Lower lobe of right lung (tissue), 2 donors: ENCODE measurements at places on chromosomes 7 and 10. TPM values are rescaled to one million over a fixed set of nuclear protein-coding genes. Genes with fewer than 3 reads are reported as not detected.

FAM25G gene
- total RNA-seq = not detected

DNA sequence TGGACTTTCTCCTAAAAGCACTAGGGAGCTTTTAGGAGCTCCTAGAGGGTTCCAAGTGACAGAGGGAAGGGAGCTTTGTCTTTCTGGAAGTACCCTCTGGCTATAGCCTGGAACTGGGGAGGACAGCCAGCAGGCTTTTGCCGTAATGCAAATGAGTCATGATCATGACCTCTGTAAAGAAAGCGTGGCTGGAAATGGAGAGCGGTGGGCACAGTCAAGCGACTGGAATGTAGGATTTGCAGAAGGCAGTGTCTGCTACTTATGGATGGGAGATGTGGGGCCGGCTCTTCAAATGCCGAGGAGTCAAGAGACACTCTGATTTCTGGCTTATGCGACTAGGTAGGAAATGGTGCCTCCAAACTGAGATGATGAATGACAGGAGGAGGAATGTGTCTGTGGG lies 34.6 kb upstream of the PLPP4 start:
- no peaks in the 10 kb centered on the region for H3K27me3 ChIP-seq
- H3K4me1 ChIP-seq = no peaks in the 10 kb centered on the region
- H3K27ac ChIP-seq = no peak overlapping the region

DNA sequence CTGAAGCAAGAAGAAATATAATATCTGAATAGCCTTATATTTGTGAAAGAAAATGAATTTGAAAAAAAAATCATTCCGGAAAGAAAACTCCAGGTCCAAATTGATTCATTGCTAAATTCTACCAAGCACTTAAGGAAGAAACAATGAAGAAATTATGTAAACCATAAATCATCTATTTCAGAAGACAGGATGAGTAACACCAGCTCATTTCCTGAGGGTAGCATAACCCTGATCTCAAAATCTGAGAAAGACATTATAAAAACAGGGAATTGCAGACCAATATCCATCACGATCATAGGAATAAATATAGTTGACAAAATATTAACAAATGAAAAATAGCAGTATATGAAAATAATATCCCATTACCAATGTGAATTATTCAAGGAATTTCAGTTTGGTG lies 70.1 kb upstream of the RAB18 start:
- H3K4me1 ChIP-seq = no peaks in the 10 kb centered on the region
- DNase-seq = no peak
- no peaks in the 10 kb centered on the region for H3K27me3 ChIP-seq
- no peaks in the 10 kb centered on the region for H3K36me3 ChIP-seq
- H3K4me3 ChIP-seq = no peak overlapping the region

GRCh38 chr10:72170263-72170662 lies 45.5 kb upstream of the ANAPC16 start:
- peak; percentile 88 for DNase-seq
- peak overlapping the region; percentile 48 for H3K27ac ChIP-seq
- H3K4me3 ChIP-seq = no peak overlapping the region

DNA sequence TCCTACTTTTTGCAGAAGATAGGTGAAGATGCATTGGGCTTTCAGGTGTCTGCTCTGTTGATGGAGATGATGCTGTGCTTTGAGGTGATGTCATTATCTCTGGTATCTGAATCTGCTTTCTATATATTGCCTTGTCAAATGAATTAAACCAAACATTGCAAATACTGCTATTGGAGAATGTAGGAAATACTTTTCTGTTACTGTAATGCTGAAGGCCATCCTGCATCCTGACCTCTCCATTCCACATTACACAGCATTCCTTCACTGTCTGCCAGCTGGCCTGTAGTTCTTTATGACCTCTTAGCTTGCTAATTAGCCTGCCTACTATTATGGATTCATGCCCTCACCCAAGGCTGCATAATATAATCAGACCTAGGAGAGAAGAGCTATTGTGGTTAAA lies 73.2 kb downstream of the VCL start:
- H3K4me3 ChIP-seq = no peak overlapping the region
- H3K36me3 ChIP-seq = peaks cover 46% of the 10 kb centered on the region
- H3K4me1 ChIP-seq = peaks cover 17% of the 10 kb centered on the region
- no peak for DNase-seq
- no peak overlapping the region for H3K27ac ChIP-seq

DNA sequence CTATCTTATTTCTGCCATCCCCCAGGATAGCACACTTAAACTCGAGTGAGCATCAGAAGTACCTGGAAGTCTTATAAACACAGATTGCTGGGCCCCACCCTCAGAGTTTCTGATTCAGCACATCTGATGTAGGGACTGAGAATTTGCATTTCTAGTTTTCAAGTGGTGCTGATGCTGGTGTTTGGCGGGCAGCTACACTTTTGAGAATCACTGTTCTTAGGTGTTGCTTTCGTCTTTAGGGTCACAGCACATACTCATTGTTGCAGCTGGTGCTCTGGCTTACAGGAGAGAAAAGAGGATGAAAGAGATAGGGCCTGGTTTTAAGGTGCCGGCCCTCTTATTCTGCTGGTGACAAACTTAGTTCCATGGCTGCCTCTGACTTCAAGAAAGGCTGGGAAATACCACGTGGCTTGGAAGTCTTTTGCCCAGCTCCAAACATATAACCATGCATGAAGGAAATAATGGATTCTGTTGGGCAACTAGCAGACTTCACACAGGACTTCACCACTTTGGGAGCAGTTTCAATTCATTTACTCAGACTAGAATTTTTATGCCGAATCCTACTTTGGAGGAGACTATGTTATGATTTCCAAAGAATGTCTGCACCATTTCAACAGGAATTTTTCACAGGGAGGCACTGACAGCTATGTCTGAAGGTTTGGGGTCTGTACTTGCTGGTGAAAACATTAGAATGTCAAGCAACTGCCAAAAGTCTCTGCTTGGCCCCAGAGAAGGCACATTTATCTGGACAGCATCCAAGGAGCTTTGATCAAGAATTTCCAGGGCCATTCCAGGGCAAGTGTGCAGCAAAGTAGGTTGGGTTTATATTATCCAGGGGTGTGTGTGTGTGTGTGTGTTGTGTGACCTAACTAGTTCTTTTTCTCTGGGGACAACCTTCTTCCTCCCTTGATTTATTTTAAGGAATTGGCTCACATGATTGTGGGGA lies 6.9 kb upstream of the MINDY4 start:
- H3K4me1 ChIP-seq = peaks cover 51% of the 10 kb centered on the region
- no peak overlapping the region for H3K4me3 ChIP-seq
- H3K36me3 ChIP-seq = no peaks in the 10 kb centered on the region
- H3K27ac ChIP-seq = peak overlapping the region; percentile 53
- DNase-seq = no peak

DNA sequence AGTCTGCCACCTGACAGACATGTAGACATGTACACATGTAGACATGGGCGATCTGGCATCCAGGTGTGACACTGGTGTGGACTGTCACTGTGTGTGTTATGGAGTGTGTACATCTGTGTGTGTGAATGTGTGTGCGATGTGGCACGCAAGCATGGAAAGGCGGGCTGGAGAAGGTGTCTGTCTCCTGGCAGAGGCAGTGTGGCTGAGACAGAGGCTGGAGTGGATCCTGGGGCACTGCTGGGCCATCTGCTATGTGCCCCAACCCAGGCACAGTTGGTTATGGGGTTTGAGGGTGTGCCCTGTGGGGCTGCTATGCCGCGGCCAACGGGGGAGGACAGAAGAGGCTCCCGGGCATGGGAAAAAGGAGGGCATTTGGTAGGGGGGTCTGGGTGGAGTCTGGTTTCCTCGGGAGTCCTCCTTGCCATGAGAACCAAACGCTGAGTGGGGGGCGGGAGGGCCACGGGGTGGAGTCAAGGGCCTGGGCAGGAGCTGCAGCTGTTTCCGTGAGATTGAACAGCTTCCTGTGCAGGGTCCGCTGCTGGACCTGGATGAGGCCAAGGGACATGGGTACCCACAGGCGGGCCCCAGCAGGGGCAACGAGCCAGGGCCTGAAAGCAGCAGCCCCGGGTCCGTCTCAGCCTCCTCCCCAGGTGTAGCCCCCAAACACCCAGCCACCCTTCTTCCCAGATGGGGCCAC lies 1.3 kb downstream of the ELN start:
- peak overlapping the region; percentile 79 for H3K27ac ChIP-seq
- peaks cover 23% of the 10 kb centered on the region for H3K27me3 ChIP-seq
- peaks cover 60% of the 10 kb centered on the region for H3K4me1 ChIP-seq
- H3K4me3 ChIP-seq = peak overlapping the region; percentile 60
